ENCODE measurements at places on chromosomes 13 and 19.

GRCh38 chr13:27118428-27119054, 53.1 kb downstream of the USP12 start:
- DNase-seq: no peak

- DNase-seq: no peak
Observed at GRCh38 chr13:110455444-110455843, 106.1 kb downstream of the RAB20 start.

- DNase-seq: no peak
Observed at GRCh38 chr13:81609335-81609734, 1268.4 kb upstream of the SPRY2 start.

DNA sequence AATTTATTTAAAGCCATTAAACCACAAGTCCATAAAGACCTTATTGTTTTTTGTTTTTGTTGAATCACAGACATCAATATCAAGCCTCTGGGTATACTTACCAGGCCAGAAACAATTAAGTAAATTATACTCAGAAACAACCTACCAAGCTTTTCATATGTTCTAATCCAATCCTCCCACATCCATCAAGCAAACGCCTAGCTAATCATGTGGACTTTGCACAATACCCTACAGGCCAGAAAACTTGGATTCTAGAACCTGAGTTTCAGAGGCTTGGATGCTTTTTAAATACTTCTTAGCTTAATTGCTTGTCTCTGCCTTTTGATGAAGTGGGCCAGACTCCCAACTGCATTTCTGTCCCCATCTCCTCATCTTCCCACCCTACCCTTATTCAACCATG, 39.9 kb downstream of the TGDS start:
- no peak for DNase-seq
